RCC 7860 (cell line): ENCODE measurements at places on chromosomes 6 and 20.
A peak's percentile ranks its signal among the peaks of the same experiment; 100 is the strongest.

- no peak for DNase-seq
These were observed 27.9 kb downstream of the HLA-DMB start for GRCh38 chr6:32912951-32913350.

DNA sequence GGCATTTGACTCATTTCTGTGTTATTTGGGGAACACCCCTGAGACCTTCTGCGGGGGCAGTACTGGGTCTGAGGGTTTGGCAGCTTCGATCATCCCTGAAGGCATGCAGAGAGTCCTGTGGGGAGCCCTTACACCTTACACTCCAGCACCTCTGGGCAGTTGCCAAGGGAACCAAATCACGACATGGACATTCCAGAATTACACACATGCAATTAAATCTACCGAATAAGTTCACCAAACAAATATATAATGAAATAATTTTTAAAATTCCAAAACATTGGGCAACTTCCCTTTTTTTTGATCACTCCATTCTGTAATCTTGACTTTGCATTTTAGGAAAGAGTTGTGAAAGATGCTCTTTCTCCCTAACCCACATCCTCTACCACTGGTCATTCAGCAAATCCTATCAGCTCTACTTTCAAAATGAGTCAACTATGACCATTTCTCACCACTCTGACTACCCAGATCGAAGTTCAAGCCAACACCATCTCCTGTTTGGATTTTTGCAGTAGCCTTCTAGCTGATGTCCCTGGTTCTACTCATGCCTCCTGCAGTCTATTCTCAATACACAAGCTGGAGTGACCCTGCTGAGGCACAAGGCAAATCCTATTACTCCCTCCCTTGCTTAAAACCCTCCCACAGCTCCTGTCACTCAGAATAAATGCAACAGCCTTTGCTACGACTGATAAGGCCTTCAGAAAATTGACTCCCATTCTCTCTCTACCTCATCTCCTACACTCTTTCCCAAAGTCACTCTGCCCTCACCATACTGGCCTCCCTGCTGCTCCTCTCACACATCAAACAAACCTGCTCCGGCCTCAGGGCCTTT, 533.3 kb downstream of the HACE1 start:
- no peak for DNase-seq

- no peak for DNase-seq
These were observed 267.7 kb downstream of the HAO1 start for GRCh38 chr20:7672571-7672970.

GRCh38 chr6:44650947-44651346, 263.4 kb downstream of the CDC5L start:
- peak; percentile 56 for DNase-seq

- DNase-seq: peak; percentile 89
These were observed 61.2 kb upstream of the SUPT3H start for GRCh38 chr6:45438849-45439406.

DNA sequence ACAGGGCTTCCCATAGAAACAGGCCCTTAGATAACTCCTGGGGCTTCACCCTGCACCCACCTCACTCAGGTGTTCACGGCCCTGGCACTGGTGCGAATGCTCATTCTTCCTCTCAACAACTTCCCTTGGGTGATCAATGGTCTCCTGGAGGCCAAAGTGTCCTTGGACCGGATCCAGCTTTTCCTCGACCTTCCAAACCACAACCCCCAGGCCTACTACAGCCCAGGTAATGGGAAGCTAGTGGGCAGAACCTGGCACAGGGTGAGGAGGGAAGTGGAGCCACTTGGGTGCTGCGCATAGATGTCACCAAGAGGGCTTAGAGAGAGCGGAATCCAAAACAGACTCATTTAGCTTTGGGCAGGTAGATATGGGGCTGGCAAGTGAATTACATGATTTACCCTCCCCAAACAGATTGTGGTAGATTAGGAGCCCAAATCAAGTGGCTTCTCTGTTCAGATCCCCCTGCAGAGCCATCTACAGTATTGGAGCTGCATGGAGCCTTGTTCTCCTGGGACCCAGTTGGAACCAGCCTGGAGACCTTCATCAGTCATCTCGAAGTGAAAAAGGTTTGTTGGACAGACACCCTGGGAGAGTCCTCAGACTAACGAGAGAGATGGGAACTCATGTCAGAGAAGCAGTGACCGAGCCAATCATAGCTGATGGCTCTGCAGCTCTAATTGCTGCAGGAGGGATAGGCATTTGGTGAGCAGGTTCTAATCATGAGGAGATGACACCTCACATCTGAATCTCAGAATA, 8.5 kb downstream of the ABCC10 start:
- DNase-seq: no peak

DNA sequence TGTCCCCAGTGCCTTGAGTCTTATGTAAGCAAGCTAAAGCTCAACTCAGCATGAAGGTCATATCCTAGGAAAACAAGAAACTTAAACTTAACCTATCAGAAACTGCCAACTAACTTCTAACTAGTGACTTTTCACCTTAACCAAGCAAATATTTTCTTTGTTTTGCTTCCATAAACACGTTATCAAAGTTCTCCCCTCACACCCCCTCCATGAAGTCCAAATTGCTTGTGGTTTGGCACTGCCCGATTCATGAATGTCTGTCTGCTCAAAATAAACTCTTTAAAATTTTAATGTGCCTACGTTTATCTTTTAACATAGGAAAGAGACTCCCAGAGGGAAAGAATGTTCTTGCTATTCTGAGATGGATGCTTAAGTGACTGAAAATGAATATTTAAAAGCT, 34.9 kb downstream of the GSTA2 start:
- no peak for DNase-seq

DNA sequence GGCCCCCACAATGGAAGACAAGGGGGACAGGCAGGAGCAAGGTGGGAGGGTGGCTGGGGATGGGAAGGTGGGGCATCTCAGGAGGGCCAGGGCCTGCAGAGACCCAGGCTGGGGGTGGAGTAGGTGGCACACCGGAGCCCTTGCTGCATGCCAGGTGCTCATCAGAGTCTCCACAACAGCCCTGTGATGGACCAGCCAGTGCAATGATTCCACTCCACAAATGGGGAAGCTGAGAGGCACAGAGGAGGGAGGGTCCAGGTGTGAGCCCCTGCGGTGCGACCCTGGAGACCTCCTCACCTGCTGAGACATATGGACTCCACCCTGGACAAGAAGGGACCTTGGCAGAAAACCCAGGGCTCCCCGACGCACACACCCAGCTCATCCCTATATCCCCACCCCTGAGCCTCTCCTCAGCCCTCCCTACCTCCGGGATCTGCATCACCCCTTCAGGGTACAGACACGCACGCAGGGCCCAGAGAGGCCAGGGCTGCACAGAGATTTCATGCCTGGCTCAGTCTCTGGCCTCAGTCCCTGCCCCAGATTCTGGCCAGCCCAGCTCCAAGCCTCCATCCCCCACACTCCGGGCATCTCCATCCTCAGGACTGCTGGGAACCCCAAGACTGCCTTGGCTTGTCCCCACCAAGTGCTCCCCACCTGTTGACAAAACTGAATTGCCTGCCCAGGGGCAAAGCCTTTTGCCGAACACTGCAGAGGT, 7.1 kb upstream of the GRM4 start:
- no peak for DNase-seq

GRCh38 chr6:62530985-62531384, 245.0 kb upstream of the KHDRBS2 start:
- no peak for DNase-seq

- no peak for DNase-seq
These were observed 188.2 kb downstream of the PLCB1 start for GRCh38 chr20:8320306-8320705.

DNA sequence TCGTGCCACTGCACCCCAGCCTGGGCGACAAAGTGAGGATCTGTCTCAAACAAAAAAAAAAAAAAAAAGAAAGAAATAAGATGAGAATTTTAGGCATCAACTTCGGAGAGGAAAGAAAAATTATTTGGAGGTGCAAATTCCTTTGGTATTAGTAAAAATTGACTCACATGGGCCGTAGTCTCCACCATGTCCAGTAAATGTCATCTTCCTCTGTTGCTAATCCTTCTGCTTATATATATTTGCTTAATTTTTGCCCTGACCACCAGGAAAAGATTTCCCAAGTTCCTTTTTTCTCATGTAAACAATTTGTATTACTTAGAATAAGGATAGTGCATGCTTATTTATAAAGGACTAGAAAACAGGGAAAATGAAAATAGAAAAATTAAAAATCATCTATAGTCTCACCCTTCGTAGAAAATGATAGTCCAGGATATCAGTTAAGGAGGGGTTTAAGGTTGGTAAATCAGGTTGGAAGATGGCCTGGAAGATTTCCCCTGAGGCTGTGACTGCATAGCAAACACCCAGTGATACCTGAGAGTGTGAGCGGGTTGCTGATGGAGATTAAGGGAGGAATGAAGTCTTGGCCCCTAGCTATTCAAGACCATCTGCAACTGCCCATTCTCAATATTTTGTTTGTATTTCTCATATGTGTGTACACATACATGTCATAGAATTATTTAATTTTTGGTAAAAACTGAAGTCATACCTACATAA, 240.8 kb downstream of the ZNF217 start:
- DNase-seq: no peak
